ENCODE measurements at places on chromosomes 2 and 18.

DNA sequence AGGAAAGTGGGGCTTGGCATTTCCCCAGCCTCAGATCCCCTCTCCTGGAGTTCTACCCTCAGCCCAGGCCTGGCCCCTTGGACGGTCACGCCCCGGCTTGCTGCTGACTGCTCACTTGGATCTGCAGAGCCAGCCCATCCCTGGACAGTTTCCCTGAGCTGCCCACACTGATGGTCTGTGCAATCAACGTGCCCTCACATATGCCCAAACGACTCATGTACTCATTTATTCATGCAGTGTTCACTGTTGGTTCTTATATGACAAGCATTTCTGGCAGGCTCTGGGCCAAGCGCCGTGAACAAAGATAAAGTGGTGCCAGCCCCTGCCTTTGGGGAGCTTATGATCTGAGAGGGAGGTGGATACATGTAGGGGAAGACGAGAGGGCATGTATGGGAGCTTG lies 20.3 kb upstream of the GLI2 start:
- H3K36me3 ChIP-seq = no peaks in the 10 kb centered on the region
- H3K27ac ChIP-seq = no peak overlapping the region
- no peak overlapping the region for H3K4me3 ChIP-seq

GRCh38 chr18:36905571-36905970 lies 76.6 kb downstream of the KIAA1328 start:
- H3K27me3 ChIP-seq = no peaks in the 10 kb centered on the region
- H3K36me3 ChIP-seq = no peaks in the 10 kb centered on the region
- no peak for DNase-seq
- no peak overlapping the region for H3K4me3 ChIP-seq

GRCh38 chr18:26922313-26922712 lies 56.8 kb upstream of the AQP4 start:
- no peaks in the 10 kb centered on the region for H3K4me1 ChIP-seq
- H3K4me3 ChIP-seq = no peak overlapping the region
- no peaks in the 10 kb centered on the region for H3K27me3 ChIP-seq
- DNase-seq = no peak
- no peak overlapping the region for H3K27ac ChIP-seq

DNA sequence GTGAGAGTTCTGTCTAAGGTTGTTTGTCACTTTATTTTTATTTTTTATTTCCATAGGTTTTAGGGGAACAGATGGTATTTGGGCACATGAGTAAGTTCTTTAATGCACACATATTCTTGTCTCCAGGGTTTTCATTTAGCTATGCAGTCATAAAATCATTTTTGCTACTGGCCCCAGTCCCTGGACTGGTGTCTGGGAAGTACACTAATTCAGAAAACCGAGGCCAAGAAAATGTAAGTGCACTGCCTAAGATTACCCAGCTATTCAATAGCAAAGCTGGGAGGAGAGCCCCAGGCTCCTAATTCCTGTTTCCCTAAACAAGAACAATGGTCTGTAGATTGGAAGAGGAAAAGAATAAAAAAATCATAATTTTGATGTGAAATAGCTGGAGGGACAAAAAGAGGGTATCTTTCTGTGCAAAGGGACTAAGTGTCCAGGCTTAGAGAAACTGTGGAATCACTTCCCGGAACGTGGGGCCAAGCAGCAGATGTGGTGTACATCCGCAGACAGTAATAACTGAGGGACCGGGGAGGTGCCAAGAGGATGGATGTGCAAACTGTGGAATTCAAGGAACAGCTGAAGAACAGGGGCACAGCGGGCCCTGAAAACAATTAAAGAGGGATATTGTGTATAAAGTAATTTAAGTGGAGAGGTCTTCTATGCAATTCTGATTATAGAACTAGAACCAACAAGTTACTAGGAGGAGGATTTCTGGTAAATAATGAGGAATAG lies 236.3 kb downstream of the ACKR3 start:
- peaks cover 11% of the 10 kb centered on the region for H3K4me1 ChIP-seq
- H3K27ac ChIP-seq = peak overlapping the region; percentile 29
- peak; percentile 85 for DNase-seq
- H3K36me3 ChIP-seq = no peaks in the 10 kb centered on the region
- H3K27me3 ChIP-seq = no peaks in the 10 kb centered on the region
- no peak overlapping the region for H3K4me3 ChIP-seq

GRCh38 chr2:43269706-43270105 lies 43.3 kb upstream of the ZFP36L2 start:
- peak; percentile 47 for DNase-seq
- no peaks in the 10 kb centered on the region for H3K27me3 ChIP-seq
- no peaks in the 10 kb centered on the region for H3K36me3 ChIP-seq
- peak overlapping the region; percentile 4 for H3K4me3 ChIP-seq

GRCh38 chr2:36606925-36607324 lies 9.0 kb upstream of the FEZ2 start:
- peaks cover 13% of the 10 kb centered on the region for H3K27me3 ChIP-seq
- no peak overlapping the region for H3K4me3 ChIP-seq
- H3K4me1 ChIP-seq = no peaks in the 10 kb centered on the region
- no peaks in the 10 kb centered on the region for H3K36me3 ChIP-seq
- no peak overlapping the region for H3K27ac ChIP-seq

- H3K36me3 ChIP-seq = no peaks in the 10 kb centered on the region
- no peak overlapping the region for H3K4me3 ChIP-seq
- no peaks in the 10 kb centered on the region for H3K27me3 ChIP-seq
- H3K4me1 ChIP-seq = peaks cover 26% of the 10 kb centered on the region
- peak; percentile 69 for DNase-seq
These were observed 65.3 kb downstream of the STAT1 start for GRCh38 chr2:190948671-190949070.

GRCh38 chr2:239086325-239087020 lies 238.6 kb downstream of the TWIST2 start:
- H3K4me3 ChIP-seq = no peak overlapping the region
- DNase-seq = no peak
- H3K36me3 ChIP-seq = no peaks in the 10 kb centered on the region
- H3K27me3 ChIP-seq = no peaks in the 10 kb centered on the region
- no peaks in the 10 kb centered on the region for H3K4me1 ChIP-seq

- peaks cover 2% of the 10 kb centered on the region for H3K4me1 ChIP-seq
- no peaks in the 10 kb centered on the region for H3K27me3 ChIP-seq
- peaks cover 17% of the 10 kb centered on the region for H3K36me3 ChIP-seq
- H3K27ac ChIP-seq = no peak overlapping the region
These were observed 201.7 kb downstream of the ALK start for GRCh38 chr2:29719639-29720038.

DNA sequence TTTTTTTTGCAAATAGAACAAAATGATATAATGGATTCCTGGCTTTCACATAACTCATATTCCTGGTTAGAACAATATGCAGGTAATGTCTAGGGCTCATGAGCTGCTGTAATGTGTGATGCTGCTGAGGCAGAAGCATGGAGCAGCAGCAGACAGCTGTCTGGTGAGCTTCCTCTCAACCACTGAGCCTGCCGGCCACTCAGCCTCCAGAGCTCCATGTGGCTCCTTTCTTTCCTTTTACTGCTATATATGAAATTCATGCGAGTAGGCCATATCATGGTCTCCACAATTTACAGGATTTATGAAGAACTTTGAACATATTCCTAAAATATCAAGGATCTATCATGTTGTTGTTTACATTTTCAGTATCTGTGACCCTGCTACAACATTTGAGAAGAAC lies 120.9 kb downstream of the MEP1B start:
- no peaks in the 10 kb centered on the region for H3K36me3 ChIP-seq
- no peaks in the 10 kb centered on the region for H3K27me3 ChIP-seq
- DNase-seq = no peak
- H3K4me3 ChIP-seq = no peak overlapping the region

DNA sequence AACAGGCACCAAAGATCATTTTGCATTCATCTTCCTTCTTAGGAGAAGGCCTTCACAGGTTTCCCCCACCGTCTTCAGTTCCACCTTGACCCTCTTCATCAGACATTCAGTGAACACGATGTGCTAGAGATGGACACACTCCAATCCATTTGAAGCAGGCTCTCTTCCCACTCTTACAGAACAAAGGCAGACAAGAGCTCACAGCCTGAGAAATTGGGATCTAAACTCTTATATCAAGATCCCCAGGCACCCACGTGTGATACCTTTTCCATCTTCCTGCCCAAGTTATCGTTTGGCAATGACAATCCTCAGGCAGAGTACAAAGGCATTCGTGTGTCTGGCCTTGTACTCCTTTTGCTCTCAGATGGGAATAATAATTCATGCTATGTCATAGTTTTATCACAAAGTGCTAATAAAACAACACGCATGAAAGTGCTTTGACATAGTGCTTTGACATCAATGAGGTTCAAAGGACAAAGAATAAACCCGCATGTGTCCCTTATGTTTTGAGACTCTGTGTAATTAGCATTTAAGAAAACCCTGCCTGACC lies 369.3 kb upstream of the KLHL29 start:
- no peak for DNase-seq
- no peaks in the 10 kb centered on the region for H3K36me3 ChIP-seq
- no peak overlapping the region for H3K4me3 ChIP-seq
- no peaks in the 10 kb centered on the region for H3K4me1 ChIP-seq
